Naive B cell (primary cell): ENCODE measurements at places on chromosomes 6 and 20. TPM values are rescaled to one million over a fixed set of nuclear protein-coding genes. Genes with fewer than 3 reads are reported as not detected.

The HTR1E gene
- not detected for polyA plus RNA-seq

- no peak for DNase-seq
Observed at GRCh38 chr20:61317966-61318530, 66.0 kb downstream of the CDH4 start.

DNA sequence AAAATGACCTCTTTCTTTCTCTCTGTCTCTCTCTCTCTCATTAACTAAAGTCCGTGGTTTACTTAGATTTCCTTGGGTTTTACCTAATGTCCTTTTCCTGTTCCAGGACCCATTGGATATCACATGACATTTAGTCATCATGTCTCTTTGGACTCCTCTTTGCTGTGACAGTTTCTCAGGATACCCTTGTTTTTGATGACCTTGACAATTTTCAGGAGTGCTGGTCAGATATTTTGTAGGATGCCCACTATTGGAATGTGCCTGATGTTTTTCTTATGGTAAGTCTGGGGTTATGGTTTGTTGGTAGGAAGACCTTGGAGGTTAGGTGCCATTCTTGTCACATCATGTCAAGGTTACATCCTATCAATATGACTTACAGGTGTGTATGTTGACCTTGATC lies 199.2 kb upstream of the HTR1E start:
- no peak for DNase-seq

- no peak for DNase-seq
Observed at GRCh38 chr20:53691060-53691810, 97.6 kb upstream of the ZNF217 start.

The SOD2 gene
- polyA plus RNA-seq, result 85.8 TPM

GRCh38 chr6:159527351-159527750 lies 165.7 kb downstream of the SOD2 start:
- no peak for DNase-seq

The MAN1A1 gene
- 14.2 TPM for polyA plus RNA-seq
